ENCODE measurements at places on chromosomes 3 and 15. TPM values are rescaled to one million over a fixed set of nuclear protein-coding genes. Genes with fewer than 3 reads are reported as not detected.

Gene SLC9A9
- total RNA-seq, result 1.7 TPM

DNA sequence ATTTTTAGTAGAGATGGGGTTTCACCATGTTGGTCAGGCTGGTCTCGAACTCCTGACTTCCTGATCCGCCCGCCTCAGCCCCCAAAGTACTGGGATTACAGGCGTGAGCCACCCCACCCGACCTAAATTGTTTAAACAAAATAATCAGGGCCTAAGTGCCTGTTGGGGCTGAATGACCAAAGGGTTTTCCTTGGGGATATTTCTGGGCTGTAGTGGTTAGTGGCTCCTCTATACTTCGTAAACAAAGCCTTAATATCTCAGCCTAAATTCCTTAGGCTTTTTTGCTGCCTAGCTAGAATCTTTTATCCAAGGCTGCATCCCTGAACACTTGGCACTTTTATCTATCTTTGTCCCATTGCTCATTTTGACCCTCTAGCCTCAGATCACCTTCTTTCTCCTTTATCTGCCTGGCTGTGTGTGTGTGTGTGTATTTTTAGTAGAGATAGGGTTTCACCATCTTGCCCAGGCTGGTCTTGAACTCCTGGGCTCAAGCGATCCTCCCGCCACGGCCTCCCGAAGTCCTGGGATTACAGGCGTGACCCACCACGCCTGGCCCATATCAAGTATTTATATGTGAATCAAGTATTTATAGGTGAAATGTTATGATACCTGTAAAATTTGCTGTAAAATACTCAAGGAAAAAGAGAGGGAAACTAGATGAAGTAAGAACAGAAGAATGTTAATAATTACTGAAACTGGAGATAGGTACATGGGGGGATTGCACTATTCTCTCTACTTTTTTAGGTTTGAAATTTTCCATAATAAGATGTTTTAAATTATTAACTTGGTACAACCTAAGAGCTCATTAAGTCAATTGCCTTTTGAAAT, 1.8 kb downstream of the NUSAP1 start:
- H3K4me1 ChIP-seq, result peaks cover 22% of the 10 kb centered on the region
- no peaks in the 10 kb centered on the region for H3K27me3 ChIP-seq
- peak overlapping the region; percentile 85 for H3K4me3 ChIP-seq
- H3K36me3 ChIP-seq, result no peaks in the 10 kb centered on the region
- no peak for DNase-seq
- H3K27ac ChIP-seq, result peak overlapping the region; percentile 58

Gene MAGI1
- total RNA-seq, result 24.1 TPM

GRCh38 chr3:51955175-51955892, at the start of gene GPR62:
Gene GPR62, plus strand, starts transcription at chr3:51955381. Its CDS starts 272 bp downstream, at chr3:51955653.
- no peaks in the 10 kb centered on the region for H3K27me3 ChIP-seq
- no peak for DNase-seq
- H3K4me1 ChIP-seq, result peaks cover 4% of the 10 kb centered on the region

All from PC-9 (cell line).